ENCODE measurements at places on chromosomes 13 and 19.

- DNase-seq = no peak
Observed at GRCh38 chr13:42652642-42653415, 78.9 kb downstream of the TNFSF11 start.

GRCh38 chr19:55089342-55089944, 13.8 kb downstream of the EPS8L1 start:
- no peak for DNase-seq

DNA sequence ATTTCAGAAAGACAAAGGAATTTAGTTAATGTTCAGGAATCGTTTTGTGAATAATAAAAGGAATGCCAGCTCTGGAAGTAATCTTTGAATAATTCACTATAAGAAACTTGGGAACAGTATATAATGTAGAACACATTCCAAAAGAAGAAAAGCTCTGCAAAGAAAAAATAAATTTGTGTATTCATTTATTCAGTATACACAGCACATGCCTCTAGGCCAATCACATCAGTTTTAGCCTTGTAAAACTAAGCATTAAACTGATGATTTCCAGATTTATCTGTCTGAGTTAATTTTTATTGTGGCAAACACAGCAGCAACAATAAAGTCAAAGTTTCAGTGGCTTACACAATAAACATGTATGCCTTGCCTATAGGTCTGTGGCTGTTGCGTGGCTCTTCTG, 5.7 kb upstream of the RXFP2 start:
- no peak for DNase-seq

- DNase-seq = no peak
Observed at GRCh38 chr13:21747456-21747855, 76.6 kb downstream of the FGF9 start.

- DNase-seq = no peak
Observed at GRCh38 chr13:94020833-94021232, 458.6 kb downstream of the DCT start.

- no peak for DNase-seq
Observed at GRCh38 chr19:52993342-52994178, 20.2 kb upstream of the ERVV-1 start.

- peak; percentile 63 for DNase-seq
Observed at GRCh38 chr19:9586764-9587163, 2.5 kb upstream of the ZNF121 start.

- DNase-seq = peak; percentile 77
Observed at GRCh38 chr19:44643605-44644401, at the start of gene PVR. PVR (plus strand) TSS chr19:44643910; CDS start chr19:44644097, 187 bp downstream.

- no peak for DNase-seq
Observed at GRCh38 chr13:21949818-21950429, 279.1 kb downstream of the FGF9 start.

- no peak for DNase-seq
Observed at GRCh38 chr13:91459485-91459884, 61.1 kb downstream of the GPC5 start.

DNA sequence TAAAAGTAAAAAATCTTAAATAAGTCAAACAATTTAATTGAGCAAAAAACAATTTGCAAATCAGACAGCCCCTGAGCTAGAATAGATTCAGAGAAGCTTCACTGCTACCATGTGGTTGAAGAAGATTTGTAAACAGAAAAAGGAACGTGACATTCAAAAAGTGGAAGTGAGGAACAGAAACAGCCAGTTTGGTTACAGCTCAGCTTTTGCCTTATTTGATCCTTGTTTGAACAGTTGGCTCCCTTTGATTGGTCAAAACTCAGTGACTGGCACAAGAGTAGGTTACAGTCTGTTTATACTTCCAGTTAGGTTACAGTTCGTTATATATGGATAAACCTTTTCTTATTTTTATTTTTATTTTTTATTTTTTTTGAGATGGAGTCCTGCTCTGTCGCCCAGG, 5.8 kb downstream of the ZNF221 start:
- DNase-seq = no peak

GRCh38 chr19:6239871-6240676, 39.7 kb downstream of the MLLT1 start:
- DNase-seq = no peak

DNA sequence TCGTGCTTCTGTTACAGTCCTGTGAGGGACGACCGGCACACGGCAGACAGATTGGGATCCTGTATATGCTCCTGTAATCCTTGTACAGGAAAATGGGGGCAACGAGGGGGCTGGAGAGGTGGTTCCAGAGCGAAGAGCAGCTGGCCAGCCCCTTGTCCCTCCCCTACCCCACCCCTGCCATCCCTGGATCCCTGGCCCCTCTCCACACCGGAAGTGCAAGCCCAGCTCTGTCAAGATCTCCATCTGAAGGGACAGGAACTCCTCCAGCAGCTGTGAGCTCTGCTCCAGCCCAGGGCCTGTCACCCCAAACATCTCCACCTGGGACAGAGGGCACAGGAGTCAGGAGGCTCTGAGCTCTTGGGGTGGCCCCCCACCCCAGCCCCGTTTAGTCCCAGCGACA, 5.5 kb upstream of the CCER2 start:
- no peak for DNase-seq

DNA sequence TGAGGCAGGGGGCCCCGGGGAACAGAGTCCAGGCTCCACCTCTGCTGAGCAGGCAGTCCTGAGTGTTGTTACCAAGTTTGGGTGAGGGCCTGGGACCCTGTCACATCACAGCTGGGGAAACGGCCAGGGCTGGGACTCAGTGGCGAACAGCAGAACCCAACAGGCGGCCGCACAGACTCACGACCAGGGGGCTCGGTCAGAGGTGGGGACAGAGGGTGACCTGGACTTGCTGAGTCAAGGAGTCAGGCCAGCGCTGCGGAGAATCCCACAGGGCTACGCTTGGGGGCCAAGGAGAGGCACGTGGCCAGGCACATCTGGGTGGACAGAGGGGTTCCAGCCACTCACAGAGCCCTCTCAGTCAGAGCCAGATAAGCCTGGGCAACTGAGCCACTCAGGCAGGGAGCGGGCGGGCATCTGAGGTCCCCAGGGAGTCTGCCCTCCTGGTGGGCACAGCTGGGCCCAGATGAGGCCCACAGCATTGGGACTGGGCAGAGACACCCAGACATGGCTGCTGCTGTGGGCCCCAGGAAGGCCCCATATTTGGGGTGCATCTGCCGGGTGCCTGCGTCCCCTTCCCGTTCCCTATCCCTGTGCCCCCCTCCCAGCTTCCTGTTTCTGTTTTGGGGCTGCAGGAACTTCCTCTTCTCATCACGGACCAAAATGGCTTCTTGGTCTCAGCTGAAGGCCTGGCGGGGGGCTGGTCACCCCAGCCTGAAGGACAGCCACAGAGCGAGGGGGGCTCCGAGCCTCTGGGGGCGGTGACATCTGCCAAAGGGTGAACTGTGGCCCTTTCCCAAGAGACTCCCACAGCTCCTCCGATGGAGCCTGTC, 34.0 kb downstream of the CEBPA start:
- no peak for DNase-seq

DNA sequence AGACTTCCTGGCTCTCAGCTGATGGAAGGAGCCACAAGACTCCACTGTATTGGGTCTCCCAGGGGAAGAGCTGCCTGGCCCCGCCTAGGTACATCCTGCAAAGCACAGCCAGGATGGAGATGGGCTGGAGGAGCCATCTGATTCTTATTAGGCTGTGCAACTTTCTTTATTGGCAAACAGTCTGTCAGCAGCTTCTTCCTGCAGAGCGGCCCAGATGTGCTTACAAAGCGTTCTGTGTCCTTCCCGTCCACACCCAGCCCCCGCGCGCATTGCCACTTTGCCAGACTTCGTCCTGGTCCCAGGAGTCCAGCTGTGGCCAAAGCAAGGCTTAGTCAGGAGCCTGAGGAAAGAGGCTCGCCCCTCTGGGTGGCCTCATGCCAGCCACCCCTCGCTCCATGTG, 409.3 kb downstream of the ZNF536 start:
- DNase-seq = no peak

- DNase-seq = no peak
Observed at GRCh38 chr13:78636495-78636894, 22.5 kb downstream of the OBI1 start.

DNA sequence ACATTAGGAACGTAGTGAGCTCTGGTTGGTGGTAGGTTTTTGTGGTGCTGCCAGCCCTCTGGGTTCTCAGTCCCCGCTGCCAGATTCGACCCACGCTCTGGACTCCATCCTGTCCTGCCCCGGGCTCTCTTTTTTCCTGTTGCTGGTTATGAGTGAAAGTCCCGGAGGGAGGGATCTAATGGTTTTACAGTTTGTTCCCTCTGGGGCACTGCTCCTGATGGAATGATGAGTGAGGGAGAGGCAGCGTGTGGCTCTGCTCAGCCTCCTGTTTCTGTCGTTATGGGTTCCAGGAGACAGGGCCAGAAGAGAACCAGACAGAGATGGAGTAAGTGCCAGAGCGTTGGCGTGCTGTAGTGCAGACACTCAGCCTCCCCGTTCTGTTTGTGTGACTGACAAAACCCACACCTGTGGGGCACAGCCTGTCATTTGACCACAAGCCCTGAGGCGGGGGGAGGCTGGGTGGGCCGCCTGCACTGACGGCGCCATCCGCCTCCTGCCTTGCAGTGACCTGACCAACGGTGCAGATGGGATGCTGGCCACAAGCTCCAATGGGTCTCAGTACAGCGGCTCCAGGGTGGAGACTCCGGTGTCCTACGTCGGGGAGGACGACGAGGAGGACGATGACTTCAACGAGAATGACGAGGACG, 18.3 kb downstream of the ATP4B start:
- no peak for DNase-seq

GRCh38 chr13:60757501-60758215, 360.6 kb downstream of the TDRD3 start:
- no peak for DNase-seq

- DNase-seq = no peak
Observed at GRCh38 chr13:111515307-111515617, 194.8 kb downstream of the TEX29 start.

GRCh38 chr19:2475018-2475701, 767 bp upstream of the GADD45B start:
- peak; percentile 60 for DNase-seq

- peak; percentile 53 for DNase-seq
Observed at GRCh38 chr19:38869836-38870607, 8.1 kb downstream of the RINL start.

DNA sequence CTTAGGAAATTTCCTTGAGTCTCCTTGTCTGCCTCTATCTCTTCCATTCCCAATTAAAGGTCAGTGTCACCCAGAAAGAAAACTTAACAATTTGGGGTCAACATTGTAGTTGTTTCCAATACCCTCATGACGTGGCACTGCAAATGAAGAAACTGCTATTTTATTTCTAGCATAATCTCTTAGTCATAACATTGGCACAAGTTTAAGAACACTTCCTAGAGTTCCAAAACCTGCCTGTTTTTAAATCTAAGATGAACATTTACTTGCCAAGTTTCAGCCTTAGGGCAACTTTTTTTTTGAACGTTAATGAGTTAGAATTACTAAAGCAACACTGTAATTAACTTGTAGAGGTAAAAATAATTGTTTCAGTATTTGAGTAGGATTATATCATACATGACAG, 108.0 kb downstream of the LMO7 start:
- DNase-seq = no peak

- no peak for DNase-seq
Observed at GRCh38 chr19:33977756-33978685, 181.4 kb downstream of the KCTD15 start.

GRCh38 chr13:41222259-41222852, 28.0 kb upstream of the KBTBD7 start:
- DNase-seq = peak; percentile 36

DNA sequence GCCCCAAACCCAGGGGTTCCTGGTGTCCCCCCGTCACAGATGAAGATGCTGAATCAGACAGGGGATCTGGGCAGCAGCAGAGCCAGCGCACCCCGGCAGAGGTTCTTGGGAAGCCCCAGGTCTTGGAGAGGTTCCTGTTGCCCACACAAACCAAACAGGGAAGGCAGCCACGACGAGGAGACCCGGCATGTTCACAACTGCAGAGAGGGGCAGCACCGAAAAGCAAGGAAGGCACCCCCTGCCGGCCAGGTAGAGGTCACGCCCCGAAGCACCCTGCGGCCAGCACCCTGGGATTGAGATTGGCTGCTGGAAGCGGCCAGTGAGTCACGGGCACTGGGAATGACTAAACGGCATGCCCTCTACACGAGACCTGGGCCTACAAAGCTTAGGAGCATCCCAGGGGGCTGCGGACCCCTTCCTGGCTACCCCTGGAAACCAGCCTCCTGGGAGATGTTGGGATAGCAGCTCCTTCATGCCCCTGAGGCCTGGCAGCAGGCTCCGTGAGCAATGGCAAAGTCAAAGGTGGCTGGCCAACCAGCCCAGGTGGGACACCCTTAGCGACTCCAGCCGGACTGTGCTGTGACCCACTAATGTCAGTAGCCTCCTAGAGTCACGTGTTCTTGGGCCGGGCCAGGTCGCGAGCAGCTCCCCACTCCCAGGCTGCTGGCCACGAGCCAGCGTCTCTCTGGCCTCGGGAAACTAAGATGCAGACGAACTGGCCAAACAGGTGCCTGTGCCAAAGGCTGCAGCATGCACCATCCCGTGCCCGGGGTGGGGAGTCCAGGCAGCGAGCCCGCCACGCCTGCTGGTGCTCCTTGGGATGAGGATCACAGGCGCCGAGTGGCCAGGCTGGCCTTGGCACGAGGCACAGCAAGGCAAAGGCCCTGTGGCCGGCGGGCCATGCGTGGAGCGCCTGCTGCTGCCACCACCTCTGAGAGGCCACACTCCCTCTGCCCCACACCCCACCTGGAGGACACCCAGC, 43.2 kb downstream of the MLLT1 start:
- no peak for DNase-seq

DNA sequence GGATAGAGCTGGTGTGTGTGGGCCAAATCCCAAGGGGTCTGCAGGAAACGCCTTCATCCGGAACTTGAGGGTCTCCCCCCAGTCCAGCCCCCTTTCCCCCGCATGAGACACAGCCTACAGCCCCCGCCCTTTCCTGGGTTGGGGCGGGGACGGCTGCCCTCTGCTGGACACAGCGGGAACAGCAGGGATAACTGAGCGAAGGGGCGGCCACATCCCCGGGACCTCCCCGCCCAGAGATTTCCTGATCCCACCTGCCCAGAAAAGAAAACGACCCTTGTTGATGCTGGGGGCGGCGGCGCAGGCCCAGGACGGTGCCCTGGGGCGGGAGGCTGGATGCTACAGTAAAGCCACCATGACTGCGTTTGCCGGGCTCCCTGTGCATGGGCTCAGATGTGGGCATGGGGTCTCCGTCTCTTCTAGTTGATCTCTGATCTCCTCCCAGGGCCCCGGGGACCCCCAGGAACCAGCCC, 14.2 kb downstream of the ONECUT3 start:
- DNase-seq = peak; percentile 51

GRCh38 chr13:59064042-59064441, 1099.7 kb downstream of the DIAPH3 start:
- no peak for DNase-seq

GRCh38 chr13:46211483-46212351, at the start of gene LRRC63:
LRRC63 (plus strand) TSS chr13:46211928; CDS start chr13:46213035, 1,107 bp downstream.
- DNase-seq = peak; percentile 82

DNA sequence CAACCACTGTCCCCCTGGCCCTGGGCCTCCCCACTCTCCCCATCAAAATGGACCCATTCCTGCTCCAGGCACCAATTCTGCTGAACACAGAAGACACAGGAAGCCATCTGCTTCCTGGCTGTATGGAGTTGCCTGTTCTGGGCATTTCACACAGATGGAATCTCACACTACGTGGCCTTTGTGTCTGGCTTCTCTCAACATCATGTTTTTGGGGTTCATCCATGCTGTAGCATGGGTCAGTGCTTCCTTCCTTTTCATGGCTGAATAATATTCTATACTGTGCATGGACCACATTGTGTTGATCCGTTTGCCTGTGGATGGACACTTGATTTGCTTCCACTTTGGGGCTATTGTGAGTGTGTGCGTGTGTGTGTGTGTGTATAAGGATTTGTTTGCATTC, 15.0 kb upstream of the KLF2 start:
- no peak for DNase-seq
